ENCODE measurements at places on chromosomes 4 and X.

DNA sequence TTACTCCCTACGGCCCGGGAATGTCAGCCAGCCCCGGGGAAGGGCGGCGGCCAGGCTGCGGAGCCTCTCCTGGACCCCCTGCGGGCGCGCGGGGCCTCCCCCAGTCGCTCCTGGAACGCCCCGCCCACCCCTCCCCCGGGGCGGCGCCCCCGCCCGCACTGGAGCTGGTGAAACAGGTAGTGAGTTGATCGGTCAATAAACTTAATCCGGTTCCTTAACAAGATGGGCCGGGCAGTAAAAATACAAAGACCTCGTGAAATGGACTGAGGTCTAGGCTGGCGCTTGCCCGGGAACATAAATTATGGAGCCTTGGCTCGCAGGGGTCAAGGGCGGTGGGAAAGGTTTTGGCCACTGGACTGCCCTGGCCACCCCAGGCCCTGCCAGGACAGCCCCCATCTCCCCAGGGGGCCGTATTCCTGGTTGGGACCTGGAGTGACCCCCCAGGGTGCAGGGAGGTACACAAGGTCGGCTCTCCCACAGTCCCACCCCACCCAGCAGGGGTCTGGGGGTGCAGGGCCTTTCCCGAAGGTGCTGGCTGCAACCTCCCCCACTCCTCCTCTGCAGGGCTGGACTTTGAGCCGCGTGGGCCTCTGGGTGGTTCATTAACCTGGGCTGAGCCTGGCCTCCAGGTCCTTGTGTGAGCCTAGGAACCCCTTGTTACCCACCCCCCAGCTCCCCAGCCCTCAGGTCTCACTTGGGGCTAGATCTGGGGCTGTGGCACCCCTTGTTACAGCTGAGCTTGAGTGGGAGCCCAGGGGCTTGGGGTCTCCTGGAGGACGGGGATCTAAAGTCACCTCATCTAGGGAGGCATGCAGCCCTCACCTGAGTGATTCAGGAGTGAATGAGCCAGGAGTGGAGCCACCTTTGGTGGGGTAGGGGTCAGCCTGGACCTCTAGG, 2.5 kb downstream of the FGFR3 start:
- DNase-seq = no peak

DNA sequence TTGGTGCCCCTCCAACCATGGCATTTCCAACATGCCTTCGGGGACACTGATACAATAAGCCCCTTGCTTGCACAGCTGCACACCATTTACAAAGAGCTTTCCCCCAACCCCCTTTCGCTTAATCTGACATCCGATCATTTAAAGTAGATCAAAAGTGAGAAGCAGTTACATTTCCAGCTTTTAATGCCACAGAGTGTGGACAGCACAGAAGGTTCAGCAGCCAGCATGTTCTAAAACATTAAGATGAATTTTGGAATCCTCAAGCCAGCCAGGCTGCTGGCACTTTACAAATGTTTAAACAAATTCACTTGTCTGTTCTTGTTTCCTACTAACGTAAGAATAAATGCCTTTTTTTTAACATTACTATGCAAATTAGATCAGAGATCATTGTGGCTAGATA, 284.4 kb upstream of the LDB2 start:
- no peak for DNase-seq

GRCh38 chrX:38991656-38992440, 190.6 kb downstream of the MID1IP1 start:
- no peak for DNase-seq

DNA sequence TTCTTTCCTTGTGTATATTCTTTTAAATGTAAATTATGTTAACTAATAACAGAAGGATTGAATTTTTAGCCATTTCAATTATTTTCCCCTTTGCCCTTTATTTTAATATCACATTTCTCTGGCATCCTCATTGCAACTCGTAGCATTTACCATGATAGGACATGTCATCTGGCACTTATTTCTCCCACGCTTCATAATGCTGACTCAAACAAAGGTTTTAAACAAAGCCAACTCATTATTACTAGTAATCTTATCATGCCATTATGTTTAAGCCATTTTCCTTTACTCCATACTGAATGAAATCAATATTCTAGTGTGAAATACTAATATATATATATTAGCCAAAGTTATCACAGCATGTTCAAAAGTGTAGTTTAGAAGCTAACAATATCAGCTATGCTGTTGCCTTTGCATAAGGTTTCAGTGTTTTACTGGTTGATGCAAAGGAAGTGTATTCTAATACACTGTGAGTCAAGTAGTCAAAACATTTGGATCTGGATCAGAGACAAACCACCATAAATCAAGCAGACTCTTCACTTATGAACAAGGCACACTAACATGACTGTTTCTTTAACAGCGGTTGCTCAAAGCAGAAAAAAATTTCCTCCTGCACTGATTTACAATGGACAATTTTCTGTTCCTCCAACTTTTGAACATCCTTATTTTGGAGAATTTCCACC, 281.6 kb downstream of the SLC7A11 start:
- DNase-seq = no peak

GRCh38 chrX:9555354-9555753, 90.5 kb downstream of the TBL1X start:
- no peak for DNase-seq

DNA sequence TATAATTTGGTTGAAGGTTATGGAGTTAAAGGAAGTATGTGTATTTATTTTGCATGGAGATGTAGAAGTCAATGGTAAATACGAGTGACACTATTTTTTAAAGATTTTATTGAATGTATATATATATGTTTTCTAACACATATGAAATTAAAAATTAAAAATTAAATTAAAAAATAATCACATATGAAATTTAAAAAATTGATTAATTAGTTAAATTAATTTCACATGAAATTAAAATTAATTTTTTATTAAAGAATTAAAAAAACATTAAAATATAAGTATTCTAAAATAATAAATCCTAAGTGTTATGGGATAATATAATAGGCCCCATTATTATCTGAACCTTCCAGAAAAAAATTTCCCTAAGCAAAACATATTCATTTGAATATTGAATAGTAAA, 1163.5 kb downstream of the ARAP2 start:
- no peak for DNase-seq

- no peak for DNase-seq
These were observed 17.4 kb upstream of the AFAP1 start for GRCh38 chr4:7956934-7957656.

DNA sequence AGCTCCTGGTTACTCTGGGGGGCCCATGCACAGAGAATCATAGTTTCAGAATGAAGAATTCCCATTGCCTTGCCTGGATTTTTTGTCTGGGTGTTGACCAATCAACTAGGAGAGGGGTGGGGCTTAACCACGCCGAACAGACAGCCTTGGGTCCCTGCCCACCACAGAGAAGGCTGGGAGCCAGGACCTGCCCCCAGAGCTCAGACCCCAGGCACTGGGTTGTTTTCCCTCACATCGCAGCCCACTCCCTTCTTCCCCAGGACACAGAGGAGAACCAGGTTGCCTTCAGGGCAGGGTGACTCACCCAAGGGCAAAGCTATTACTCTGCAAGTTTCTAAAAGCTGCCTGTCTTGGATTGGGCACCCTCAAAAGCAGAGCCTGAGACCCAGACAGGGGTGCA, 23.3 kb upstream of the CRMP1 start:
- DNase-seq = no peak

DNA sequence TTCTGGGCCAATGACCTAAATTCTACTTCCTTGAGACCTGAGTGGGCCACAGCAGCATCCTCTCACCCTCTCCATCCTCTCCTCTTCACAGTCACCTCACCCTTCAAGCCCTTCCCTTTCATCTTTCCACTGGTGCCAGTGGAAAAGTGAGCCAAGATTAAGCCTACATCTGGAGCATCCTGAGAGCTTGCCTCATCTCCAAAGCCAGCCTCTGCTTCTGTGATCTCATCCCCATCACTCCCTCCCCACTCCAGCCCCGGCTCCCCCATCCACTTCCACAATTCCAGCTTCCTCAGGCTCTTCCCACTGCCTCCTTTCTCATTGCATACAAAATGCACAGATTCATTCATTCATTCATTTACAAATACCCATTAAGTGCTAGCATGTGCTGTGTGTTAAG, 10.1 kb upstream of the RASL11B start:
- DNase-seq = no peak

GRCh38 chr4:142334931-142335330, 511.2 kb downstream of the INPP4B start:
- no peak for DNase-seq

- DNase-seq = no peak
These were observed 115.4 kb downstream of the PTTG2 start for GRCh38 chr4:38075370-38076152.

- no peak for DNase-seq
These were observed 1.1 kb downstream of the HCFC1 start for GRCh38 chrX:153970357-153971123.

DNA sequence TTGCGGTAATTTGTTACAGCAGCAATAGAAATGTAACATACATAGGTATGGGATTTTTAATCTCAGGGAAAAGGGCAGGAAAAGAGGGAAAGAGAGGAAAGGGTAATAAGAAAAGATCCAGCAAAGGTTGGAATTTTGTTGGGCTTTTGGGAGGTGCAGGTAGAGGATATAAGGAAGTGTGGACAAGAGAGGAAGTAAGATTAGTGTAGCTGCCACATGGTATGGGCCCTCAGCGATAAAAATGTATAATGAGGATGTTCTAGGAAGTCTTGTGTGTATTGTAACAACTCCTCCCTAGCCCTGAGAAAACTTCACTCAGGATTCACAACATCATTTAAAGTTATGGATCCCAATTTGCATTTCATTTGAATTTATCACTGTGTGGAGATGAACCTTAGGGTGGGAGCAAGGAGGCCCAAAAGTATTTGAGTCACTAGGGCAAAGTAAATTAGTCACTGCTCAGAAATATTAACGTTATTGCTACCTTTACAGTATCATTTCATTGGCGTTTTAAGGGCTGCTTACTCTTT, 2.8 kb upstream of the IL21 start:
- DNase-seq = no peak

Measured in stimulated activated CD4-positive, alpha-beta T cell treated with anti-CD3 and anti-CD28 coated beads, Interleukin-12 subunit alpha, Interleukin-12 subunit beta, amount 100 ng/mL, for 48 hours (primary cell).